Thoracic aorta (tissue), 2 donors: ENCODE measurements at places on chromosomes 6 and 20.

DNA sequence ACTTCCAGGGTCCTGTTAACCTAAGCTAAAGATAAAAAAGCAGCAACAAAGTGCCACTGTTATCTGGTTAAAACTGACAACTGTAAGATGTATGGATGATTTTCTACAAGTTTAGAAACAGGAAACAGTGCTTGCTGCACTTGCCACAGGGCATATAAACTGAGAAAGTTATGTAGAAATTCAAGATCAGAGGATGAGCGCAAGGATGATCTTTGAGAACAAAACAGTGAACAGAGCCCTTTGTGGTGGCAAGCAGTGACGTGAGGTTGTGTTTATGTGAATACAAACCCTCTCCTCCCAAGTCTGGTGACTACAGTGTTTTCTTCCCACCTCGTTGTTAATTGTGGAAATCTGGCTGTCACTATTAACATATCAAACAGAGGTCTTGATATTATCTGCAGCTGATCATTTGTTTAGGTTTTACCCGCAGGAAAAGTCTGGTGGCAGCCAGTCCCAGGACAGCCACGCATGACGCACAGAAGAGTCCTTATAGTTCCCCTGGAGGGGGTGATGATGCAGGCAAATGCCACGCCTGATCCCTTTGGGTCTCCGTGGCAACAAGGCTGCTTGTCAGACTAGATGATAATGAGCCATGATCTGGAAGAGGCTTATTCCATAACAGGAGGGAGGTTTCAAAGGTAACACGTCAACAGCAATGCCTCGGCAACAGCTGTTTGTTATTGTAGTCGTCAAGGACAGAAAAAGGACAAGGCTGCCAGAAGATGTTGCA, 43.1 kb upstream of the TNFAIP3 start:
- no peak for DNase-seq

GRCh38 chr20:53695797-53696527, 102.3 kb upstream of the ZNF217 start:
- DNase-seq: no peak

DNA sequence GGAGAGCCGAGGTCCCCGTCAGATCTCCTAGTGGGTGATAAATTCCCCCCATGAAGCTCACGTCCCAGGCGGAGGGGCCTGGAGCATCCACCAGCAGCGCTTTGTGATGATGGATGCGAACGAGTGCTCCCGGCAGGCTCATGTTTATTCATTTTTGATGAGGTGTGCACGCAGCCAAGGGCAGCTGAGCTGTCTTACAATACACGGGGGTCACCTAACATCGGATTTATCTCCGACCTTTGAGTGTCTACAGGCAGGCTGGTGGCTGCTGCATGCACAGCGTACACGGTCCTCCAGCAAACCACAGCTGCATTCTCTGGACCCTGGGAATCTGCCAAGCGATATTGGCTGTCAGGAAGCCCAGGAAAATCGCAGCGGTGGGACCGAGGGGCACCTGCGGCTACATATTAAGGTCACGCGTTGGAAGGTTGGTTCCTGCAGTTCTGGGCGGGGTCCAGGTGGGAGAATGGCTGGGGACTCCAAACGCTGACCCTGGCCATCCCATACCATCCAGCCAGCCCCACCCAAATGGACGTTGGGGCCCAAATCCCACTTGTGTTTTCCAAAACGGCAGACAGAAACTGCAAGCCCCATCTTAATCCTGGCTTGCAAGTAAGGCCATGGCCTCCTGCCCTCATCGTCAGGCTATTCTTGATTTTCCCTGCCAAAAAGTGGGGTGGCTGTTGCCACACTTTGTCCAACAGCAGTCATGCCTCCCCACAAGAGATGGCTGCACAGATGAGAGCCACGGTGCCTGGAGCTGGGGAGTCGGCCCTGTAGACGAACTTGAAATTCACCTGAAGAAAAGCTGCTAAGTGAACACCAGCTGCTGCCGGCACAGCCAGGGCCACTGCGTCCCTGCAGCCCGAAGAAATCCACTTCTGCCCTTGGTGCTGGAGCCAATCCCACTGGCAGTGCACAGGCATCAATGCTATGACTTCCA, 399.9 kb downstream of the TAF4 start:
- DNase-seq: no peak

GRCh38 chr20:51022803-51023616, at the start of gene KCNG1:
KCNG1 (minus strand) TSS chr20:51023107; CDS start chr20:51010338, 12,769 bp downstream.
- DNase-seq: no peak
